CD8-positive, alpha-beta memory T cell (primary cell): ENCODE measurements at places on chromosomes 5 and 9. TPM values are rescaled to one million over a fixed set of nuclear protein-coding genes. Genes with fewer than 3 reads are reported as not detected.

- DNase-seq = no peak
These were observed 58.5 kb downstream of the PDE6A start for GRCh38 chr5:149886060-149886459.

- no peak for DNase-seq
These were observed 720.2 kb upstream of the TYRP1 start for GRCh38 chr9:11973011-11973410.

DNA sequence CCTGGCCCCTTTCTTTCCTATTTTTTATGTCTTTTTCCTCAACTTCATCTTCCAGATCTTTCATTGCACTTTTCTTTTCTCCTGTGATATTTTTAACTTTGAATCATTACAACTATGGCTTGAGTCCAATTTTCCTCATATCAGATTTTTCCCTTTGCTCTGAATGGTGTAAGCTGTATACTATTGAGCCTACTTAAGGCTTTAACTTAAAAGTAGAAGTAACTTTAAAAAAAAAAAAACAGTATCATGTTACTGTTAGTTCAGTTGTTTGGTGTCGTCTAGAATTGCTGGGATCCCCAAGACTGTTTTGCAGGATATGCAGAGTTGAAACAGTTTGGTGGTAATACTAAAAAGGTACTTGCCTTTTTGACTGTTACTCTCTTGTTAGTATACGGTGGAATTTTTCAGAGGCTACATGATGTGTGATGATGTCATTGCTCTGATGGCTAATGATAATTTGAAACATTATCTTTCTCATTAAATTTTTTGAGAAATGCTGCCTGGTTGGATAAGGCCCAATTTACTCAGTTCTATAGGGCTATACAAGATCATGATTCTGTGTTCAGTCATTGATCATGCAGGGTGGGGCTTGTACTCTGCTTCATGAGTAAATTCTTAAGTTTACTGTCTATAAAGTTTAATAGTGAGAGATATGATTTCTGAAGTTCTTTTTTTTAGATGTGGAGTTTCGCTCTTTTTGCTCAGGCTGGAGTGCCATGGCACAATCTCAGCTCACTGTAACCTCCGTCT lies 8.8 kb downstream of the NAA35 start:
- DNase-seq = no peak

GRCh38 chr9:88037285-88037845 lies 63.0 kb upstream of the CDK20 start:
- no peak for DNase-seq

DNA sequence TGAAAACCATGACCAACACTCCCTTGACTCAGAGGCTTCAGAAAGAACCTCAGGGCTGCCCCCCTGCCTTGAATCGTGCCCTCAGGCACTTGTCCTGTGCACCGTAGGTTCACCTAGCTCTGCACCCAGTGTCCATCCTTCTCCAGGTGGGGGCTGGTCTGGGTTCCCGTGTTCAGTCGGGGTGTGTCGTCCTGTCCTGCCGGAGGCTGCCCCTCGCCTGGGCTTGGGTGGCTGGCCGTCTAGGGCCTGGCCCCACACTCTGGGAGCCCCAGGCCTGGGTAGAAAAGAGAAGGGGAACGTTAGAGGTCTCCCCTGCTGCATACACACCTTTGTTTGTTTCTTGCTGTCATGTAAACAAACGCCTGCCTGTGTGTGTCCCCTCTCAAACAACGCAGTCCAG lies 29.3 kb downstream of the CATSPER3 start:
- DNase-seq = no peak

DNA sequence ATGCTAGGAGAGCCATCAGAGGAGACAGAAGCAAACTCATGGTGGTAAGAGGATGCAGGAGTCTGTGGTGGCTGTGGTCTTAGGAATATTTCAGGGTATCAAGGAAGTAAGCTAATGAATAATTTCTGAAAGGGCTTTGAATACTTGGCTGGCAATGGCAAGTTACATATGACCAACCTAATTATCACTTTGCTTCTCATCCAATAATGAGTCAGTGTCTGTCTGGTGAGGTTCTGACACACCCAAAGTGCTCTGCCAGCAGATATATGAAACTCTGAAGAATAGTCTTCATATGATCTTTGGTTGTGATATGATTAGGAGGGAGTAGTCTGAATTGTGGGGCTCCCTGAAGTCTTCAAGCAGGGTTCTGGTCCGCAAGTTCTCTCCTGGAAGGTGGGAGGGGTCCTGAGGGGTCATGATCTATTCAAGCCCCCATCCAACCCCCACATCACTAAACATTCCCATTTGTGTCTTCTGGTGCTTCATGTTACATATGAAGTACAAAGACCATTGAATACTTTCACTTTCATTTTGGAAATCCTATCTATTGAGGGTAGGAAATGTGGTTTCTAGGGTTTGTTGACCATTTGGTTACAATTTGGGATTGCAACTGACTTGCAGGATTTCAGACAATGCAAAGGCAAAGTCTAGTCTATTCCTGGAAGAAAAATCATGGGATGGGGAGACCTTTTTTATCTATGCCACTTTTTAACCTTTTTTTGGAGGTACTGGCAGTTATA lies 199.9 kb upstream of the CDKN2B start:
- no peak for DNase-seq

GRCh38 chr5:14793851-14794250 lies 77.7 kb downstream of the ANKH start:
- no peak for DNase-seq

- DNase-seq = no peak
These were observed 22.8 kb downstream of the C9orf50 start for GRCh38 chr9:129598089-129598596.

- DNase-seq = no peak
These were observed 72.2 kb downstream of the CWC27 start for GRCh38 chr5:64840958-64841357.

DNA sequence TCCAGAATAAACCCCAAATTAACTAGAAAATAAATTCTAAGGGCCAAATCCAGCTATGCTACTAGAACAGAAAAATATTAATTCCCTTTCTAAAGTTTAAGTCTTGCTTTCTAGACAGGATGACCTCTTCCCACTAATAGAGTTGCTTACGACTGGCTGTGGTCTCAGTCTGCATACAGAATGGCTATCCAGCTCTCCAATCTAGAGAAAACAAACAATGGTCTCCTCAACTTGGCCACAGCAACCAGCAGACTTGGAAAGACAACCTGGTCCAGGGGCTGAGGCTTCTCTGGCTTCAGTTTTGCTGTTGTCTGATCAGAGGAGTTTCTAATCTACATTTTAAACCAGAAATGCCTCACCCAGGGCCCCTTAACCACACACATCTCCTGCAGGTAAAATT lies 28.9 kb downstream of the RASEF start:
- no peak for DNase-seq

IL7R gene
- 761 TPM for polyA plus RNA-seq

SMIM33 gene
- polyA plus RNA-seq = 1.1 TPM
